ENCODE measurements at places on chromosomes 5 and 9.
A peak's percentile ranks its signal among the peaks of the same experiment; 100 is the strongest.

GRCh38 chr5:13613621-13614020, 330.9 kb downstream of the DNAH5 start:
- DNase-seq, result no peak

- peak; percentile 9 for DNase-seq
Measured at GRCh38 chr9:88818495-88819201, 172.6 kb upstream of the S1PR3 start.

DNA sequence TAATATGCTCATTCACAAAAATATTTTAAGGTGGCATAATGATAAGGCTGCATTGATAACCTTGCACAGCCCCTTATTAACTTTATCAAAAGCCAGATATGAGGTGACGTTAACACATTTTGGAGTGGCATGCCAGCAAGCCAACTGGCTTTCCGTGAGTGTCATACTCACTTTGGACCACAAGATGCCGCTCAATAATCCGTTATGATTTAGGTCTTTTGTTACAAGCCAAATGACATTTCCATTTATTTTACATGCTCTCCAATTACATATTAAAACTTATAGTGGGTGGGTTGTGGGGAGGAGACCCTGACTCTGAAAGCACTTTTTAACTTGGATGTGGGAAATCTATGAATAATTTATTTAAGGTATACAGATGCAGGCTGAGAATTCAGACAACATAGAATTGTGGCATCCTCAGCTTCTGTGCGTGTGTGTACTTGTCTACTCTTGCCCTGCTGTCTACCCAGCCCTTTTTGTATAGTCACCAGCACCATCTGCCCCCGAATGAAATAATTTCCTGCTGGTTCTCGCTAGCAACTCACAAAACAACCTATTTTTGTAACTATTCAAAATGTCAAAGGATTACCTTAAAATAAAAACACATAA, 305.1 kb downstream of the PSAT1 start:
- DNase-seq, result no peak

GRCh38 chr5:172730981-172731679, 39.9 kb downstream of the DUSP1 start:
- no peak for DNase-seq

DNA sequence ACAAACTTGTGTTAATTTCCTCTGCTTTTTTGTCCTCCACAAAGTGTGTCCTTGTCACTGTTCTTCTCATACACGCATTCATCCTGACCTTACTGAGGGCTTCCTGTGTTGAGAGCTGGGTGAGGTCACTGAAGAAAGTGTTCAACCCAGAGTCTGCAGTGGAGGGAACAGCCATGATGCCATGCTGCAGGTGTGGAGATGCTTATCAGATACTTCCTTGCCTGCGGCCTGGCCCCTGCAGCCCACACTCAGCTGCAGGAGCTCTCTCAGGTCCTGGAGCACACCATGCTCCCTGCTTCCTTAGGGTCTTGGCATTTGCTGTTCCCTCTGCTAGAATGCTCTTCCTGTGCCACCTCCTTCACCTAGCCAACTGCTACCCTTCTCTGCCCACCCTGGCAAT, 108.1 kb upstream of the SPRY4 start:
- DNase-seq, result no peak

- peak; percentile 17 for DNase-seq
Measured at GRCh38 chr9:23492126-23493002, 333.7 kb downstream of the ELAVL2 start.

DNA sequence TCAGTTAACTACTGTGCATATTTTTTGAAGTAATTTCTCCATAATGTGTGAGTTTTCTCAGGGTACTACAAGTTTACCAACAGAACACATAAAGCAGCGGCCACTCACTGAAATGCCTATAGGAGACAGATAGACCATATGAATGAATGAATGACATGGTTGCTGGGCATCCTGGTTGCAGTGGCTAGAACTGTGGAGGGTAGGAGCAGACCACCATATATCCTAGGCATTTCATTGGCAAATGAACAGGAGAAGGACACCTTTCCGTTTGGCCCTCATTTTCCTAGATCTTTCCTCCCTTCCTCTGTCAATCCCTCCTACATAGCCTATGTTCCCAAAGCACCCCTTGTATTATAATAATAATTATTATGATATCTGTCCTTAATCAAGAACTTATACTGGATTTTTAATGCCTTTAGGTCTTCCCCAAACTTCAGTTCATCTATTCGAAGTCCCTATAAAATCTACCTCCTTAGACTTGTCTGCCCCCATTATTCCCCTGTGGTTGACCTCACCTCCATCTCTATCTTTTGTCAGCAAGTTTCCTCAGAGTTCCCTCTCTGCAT, 472.2 kb downstream of the RAB3C start:
- DNase-seq, result no peak

DNA sequence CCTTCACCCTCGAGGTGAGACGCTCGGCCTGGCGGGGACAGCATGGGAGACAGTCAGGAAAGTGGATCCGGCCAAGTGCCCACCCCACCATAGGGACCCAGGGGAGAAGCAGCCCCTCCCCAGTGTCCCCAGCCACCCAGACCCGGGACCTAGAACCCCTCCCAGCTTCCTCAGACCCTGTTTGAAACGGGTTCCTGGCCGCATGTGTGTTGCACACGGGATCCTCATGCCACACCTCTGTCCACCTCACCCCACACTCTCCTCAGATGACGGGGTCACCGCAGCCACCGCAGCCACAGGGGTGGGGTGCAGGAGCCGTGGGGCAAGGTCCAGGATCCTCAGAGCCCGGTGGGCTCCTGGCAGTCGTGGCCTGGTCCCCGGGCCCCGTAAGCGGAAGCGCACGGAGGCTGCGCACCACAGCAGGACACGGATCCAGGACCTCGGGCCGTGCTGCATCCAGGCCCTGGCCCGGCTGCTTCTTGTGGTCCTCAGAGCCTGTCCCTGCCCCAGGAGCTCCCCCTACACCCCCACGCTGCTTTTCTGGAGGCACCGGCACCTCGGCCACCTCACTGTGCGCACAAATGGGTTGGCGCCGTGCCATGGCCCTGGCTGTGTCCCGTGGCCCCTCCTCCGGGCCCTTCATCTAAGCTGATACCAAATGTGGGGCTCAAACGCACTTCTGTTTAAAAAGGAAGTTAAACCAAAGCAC, 15.3 kb downstream of the TERT start:
- no peak for DNase-seq

- no peak for DNase-seq
Measured at GRCh38 chr9:87567571-87567970, 69.9 kb downstream of the DAPK1 start.

GRCh38 chr5:139670369-139671095, 22.4 kb downstream of the CXXC5 start:
- no peak for DNase-seq

DNA sequence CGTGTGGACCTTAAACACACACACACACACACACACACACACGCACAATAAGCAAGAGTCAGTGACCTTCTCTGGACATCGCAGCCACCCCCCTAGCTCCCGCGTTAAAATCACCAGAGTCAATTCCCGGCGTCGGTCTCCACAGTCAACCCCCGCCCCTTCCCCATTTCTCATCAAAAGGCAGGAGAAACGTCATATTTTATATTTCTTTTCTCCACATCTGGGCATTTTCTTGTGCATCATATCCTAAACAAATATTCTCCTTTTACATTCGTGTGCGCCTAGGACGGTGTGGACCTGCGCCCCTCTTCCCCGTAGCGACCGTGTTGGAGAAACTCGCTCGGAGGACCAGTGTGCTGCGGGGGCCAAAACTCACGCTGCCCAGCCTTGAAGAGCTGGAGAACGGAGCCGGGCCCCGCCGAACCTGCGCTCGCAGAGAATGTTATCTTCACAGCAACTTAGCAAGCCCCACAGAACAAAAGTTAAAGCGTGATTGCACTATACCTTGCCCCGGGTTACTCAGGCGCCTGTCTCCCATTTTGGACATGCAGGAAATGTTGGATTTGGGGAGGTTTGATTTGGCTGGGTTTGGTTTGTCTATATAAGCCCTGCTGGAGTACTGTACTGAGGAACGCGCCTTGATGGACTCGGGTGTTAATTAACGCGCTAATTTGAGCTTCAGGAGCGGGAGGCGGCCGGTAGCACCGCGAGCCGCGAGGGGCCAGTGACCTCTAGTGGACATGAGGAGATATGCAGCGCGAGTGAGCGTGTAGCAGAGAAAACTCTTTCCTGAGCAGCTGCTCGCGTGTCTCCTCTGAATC, 192.4 kb downstream of the MEF2C start:
- no peak for DNase-seq

- no peak for DNase-seq
Measured at GRCh38 chr5:174292348-174292747, 246.8 kb downstream of the NSG2 start.

GRCh38 chr5:136732751-136733150, 367.4 kb upstream of the TRPC7 start:
- no peak for DNase-seq

- DNase-seq, result no peak
Measured at GRCh38 chr5:129652349-129653056, 95.4 kb upstream of the MINAR2 start.

DNA sequence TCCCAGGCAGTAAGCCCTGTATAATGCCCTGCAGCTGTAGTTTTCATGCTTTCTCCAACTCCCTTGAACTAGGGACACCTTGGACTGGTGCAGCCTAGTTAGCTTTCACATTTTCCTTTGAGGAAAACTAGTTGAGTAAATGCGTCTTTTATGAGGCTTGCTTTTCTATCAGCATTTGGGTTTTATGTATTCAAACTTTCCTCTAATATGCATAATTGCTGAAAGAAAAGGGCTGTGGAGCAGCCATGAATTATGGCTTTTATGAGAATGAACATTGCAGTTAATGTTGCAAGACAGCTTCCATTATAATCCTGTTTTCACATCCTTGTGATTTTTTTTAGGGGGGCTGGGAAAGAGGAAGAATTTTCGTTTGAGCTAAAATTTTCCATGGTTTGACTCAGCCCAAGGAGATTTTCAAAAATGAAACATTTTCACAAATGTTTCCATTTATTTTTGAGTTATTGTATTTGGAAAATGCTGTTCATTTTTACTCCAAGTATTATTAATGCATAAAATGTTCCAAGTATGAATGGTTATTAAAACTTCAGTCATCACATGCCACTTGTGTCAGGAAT, 57.9 kb upstream of the PPP3R2 start:
- no peak for DNase-seq

- DNase-seq, result no peak
Measured at GRCh38 chr5:178237431-178238312, 5.1 kb upstream of the PHYKPL start.

DNA sequence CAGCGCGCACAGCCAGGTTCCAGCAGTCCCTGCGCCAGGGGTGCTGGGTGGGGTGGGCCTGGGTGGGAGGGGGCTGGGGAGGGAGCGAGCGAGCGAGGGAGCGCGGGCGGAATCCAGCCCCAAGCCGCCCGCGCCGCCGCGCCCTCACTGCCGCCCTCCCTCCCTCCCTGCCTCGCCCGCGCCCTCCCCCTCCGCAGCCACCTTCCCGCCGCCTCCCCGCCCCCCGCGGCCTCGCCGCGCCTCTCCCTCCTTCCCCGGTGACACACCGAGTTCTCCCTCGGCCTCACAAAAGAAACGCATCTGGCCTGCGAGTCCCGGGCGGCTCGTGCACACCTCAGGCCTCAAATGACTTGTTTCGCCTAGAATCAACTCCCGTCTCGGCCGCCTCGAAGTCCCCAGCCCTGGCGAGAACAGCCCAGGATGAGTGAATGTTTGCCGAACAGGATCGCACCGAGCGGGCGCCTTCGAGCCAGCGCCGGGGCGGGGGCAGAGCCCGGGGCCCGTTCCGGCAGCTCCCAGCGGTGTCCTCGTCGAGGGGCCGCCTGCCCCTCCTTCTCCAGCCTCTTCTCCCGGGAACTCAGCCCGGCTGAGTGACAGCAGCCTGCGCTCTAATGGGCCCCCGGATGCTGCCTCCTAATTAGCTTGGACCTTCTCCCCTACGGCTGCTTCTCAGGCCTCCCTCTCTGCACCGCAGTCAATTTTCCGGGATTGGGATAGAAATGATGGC, 371 bp upstream of the PITX1 start:
- DNase-seq, result no peak

- DNase-seq, result no peak
Measured at GRCh38 chr5:4777435-4777834, 362.7 kb upstream of the ADAMTS16 start.

DNA sequence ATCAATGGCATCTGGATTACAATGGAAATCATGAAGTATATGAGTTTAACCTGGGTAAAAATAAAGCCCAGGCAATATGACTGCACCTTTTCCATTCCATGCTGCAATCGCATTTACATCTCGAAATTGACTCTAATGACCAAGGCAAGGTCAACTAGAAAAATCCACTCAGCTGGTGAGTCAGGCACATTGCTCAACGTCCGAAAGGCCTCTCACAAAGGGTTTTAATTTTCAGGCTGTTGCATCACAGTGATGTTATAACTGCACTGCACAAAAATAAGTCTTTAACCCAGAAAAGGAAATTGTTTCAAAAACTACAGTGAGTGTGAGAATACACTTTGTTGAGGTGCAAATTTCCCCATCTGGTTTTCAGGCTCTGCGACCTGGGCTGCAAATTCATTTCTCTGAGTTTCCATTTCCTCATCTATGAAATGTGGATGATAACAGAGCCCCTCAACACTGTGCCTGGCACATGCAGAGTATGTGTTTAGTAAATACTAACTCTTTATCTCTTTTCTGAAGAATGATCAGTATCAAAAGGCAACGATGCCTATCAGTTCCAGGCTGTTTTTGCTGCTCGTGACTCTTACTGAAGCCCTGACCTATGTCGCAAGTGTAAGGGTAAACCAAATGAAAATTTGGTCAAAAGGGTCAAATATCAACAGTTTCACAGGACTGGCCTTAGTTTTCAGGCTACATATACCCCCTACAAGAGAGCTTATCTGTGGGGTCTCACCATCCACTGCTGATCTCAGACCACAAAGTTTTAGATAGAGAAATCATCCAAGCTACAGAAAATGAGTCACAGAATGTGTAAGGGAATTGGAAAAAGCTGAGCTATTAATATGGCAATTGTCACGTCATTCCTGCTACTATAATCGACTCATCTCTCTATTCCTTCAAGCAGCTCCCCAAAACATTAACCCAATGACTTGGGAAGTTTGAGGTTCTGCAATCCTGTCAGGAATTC, 4.1 kb downstream of the NFIL3 start:
- no peak for DNase-seq

DNA sequence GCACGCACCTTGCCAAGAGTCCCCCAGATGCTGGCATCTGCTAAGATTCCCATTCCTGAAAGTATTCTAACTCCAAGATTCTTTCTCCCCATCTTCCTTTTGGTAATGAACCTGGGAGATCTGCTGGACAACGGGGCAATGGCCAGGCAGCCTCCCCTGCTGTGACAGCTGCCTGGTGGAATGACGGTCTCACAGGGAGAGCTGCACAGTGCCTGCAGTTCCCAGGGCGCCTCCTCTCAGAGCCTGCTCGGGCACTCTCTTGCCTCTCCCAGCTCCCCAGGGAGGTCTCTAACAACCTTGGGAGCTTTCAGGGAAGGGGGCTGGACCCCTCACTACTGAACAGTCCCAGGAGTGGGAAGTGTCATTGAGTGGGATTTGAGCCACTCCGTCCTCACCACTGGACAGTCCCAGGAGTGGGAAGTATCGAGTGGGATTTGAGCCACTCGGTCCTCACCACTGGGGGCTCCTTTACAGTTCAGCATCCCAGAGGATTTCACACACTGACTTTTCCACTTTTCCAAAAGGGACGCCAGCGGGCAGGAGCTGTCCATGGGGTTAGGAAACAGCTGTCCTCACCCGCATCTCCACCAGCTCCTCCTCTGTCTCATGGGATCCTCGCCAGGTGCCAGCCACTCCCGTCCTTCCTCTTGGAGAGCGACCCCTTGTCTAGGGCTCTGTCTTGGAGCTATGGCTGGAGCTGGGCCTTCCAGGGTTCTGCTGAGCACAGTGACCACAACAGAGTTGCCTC, 65.7 kb downstream of the ADAMTS2 start:
- DNase-seq, result no peak
